ENCODE measurements at places on chromosomes 16 and 17. TPM values are rescaled to one million over a fixed set of nuclear protein-coding genes. Genes with fewer than 3 reads are reported as not detected.

RAB11FIP3 gene
- total RNA-seq, result 42.8 TPM

WNT3 gene
- 5.6 TPM for total RNA-seq

CTRB1 gene
- total RNA-seq, result not detected

GRCh38 chr16:14180481-14180944, 109.4 kb downstream of the MRTFB start:
- no peak for DNase-seq

GRCh38 chr16:49158029-49158642, 123.5 kb downstream of the CBLN1 start:
- no peak for DNase-seq

DNA sequence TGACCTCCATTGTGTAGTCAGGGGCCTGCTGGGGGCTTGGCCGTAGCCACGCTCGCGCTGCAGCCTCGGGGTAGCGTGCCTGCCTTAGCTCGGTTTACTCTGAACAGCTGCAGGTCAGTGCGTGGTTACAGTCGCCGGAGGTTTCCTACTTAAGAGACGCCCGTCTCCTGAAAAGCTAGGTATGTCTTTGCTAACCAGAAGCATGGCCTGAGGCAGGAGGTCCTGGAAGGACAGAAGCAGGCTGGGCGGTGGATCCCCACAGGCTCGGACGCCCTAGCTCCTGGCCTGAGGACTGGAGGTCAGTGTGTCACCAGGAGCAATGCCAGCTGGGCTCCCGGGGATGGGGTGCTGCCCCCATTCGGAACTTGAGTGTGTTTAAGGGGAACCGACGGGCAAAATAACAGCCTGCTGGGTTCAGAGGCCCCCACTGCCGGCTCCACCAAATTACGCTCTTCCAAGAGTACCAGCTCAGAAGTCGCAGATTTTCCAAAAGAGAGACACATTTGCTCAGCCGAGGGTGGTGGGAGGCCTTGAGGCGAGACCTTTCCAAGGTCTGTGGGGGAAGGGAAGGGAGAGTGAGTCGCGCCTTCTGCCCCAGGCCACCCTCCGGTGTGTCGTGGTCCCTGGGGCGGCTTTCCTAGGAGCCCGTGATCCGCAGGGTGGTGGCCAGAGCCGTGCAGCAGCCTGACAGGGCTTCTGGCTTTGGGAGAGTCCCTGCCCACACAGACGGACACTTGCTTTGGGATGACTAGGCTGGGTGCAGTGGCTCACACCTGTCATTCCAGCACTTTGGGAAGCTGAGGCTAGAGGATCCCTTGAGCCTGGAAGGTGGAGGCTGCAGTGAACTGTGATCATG, 3.9 kb upstream of the GNG13 start:
- no peak for DNase-seq

GRCh38 chr17:39591958-39592954, 15.5 kb downstream of the NEUROD2 start:
- DNase-seq, result no peak

- no peak for DNase-seq
These were observed 8.2 kb downstream of the MYH3 start for GRCh38 chr17:10648956-10649355.

HAGHL gene
- 13.3 TPM for total RNA-seq

SPATA32 gene
- total RNA-seq, result not detected

DNA sequence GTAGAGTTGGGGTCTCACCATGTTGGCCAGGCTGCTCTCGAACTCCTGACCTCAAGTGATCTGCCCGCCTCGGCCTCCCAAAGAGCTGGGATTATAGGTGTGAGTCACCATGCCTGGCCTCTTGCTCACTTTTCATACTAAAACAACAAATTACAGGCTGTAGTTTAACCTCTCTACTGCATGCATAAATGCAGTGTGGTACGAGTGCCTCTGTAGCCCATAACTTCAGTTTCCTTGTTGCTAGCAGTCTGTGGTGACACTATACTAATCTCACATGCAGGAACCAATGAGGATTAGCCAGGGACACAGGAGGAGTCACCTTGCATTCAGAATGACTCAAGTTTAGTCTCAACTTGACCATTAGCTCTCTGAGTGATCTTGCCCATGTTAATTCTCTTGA, 20.1 kb downstream of the HMOX2 start:
- peak; percentile 71 for DNase-seq

- DNase-seq, result no peak
These were observed 172.8 kb upstream of the WSCD1 start for GRCh38 chr17:5897275-5897911.

DNA sequence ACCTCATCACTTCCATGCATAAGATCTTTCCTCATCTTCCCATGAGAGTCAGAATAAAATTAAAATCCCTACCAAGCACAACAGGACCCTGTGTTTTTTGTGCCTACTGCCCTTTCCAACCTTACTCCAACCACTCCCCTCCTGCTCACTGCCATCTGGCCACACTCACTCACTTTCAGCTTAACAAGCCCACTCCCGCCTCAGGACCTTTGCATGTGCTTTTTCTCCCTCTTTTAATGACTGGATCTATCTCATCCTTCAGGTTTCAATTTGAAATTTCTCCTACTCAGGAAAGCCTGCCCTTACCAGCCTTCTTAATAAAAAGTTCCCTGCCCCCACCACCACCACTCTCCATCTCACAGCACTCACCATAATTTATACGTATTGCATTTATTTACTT, 14.7 kb downstream of the C17orf67 start:
- no peak for DNase-seq

DNA sequence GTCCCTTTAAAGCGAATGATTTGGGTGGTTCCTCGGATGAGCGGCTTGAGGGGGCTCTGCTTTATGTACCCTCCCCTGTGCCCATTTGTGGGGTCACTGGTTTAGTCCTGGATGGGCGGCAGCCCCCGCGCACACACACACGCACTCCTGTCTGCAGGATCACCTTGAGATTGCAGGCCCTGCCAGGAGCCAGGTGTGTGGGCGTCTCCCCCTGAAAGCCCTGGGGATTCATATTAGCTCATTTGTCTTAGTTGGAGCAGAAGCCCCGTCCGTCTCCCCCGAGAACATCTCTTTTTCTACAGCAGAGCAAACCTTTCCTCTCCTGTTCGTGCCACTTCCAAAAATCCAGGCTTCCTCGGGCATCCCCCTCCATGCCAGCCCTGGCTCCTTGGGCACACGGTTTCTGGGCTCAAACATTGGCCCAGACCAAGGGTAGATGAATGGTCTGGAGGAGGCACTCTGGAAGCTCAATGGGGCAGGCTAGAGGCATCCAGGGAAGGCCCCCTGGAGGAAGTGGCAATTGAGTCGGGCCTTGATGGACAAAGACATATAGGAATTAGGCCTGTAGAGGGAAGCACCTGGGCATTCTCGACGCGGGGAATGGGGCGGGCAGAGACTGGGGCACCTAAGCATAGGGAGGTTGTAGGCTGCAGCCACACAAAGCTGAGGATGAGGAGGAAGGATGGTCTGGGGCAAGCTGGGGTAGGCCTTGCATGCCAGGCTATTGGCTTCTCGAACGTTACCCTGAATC, 218.5 kb upstream of the GSE1 start:
- no peak for DNase-seq

DNA sequence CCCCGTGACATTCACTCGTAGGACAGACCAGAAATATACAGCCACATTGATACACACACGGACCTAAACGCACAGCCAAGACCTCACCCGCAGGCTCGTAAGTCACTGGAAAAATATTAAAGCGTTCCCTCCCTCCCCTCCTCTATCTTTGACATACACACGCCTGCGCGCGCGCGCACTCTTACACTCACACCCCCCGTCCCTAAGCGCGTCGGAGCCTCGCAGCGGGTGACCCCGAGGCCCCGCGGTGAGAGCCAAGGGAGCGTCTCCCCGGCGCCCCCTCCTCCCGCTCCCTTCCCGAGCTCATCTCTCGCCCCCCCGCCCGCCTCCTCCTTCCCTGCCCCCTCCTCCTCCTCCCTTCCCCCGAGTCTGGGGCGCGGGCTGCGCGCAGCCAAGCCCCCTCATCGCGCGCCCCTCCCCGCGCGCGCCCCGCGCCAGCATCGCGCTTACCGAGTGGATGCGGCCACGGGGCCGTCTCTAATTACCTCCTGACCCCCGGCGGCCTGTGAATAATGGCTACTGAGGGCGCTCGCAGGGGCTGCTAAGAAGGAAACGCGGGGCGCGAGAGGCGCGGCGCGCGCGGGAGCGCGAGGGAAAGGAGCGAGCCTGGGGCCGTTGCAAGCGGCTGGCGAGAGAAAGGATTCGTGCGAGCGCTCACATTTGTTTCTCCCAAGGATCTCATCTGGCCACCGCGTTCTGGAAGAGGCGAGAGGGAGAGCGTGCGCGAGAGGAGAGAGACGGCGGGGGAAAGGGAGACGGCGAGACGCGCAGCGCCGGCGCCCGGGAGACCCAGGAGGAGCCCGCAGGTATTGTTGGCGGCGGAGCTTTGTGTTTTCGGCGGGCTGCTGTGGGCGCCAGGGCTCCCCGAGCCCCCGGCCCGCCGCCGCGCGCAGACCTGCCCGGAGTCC, 42.4 kb downstream of the RAI1 start:
- DNase-seq, result no peak

MT1G gene
- total RNA-seq, result not detected

LGALS9B gene
- not detected for total RNA-seq

GRCh38 chr16:22977294-22977697, 163.3 kb downstream of the HS3ST2 start:
- no peak for DNase-seq

DNA sequence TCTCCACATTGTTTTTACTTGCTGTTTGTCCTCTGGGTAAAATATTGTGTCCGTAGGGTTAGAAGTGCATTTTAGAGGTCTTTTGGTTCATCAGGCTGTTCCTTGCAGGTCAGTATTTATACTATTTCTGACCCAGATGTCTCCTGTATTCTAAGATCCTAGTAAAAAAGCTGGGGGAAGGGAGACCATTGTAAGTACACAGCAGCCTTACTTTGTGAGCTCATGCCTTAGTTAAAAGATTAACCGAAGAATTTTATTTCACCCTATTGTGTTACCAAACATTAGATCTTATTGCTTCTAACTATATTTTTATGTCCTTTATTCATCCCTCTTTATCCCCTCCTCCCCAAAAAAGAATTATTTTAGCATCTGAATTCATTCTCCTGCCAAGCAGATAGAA, 444.1 kb upstream of the RBFOX1 start:
- DNase-seq, result no peak

SLC2A4 gene
- total RNA-seq, result not detected

- no peak for DNase-seq
These were observed 110.5 kb downstream of the SHISA6 start for GRCh38 chr17:11351479-11351878.

GRCh38 chr16:86567701-86568581, 1.3 kb downstream of the FOXC2 start:
- peak; percentile 82 for DNase-seq

DNA sequence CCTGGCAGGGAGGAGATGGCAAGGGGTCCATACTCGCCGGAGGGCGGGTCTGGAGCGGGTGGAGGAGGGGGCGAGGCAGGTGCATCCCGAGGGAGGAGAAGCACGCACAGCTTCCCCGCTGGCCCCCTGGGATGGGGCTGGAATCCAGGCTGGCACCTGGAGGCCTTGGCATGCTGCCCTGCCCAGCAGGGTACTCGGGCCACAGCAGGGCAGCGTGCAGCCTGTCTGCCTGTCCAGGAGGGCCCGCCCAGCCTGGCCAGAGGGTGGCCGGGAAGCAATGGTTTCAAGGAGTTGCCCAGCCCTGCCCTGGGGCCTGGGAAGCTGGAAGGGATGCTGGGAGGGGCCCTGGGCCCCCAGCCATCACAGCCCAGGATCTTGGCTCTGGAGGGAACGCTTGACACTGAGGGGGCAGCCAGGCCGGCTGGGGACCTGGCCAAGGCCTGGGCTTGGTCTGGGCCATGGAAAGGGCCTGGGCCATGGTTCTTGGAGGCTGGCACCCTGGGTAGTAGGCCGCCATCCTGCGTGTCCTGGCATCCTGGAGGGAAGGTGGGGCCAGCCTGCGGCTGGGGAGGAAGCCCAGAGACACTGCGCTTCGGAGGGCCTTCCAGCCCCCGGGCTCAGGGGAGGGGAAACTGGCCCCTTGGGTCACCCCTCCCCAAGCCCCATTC, 1.1 kb downstream of the GLIS2 start:
- peak; percentile 99 for DNase-seq

DNA sequence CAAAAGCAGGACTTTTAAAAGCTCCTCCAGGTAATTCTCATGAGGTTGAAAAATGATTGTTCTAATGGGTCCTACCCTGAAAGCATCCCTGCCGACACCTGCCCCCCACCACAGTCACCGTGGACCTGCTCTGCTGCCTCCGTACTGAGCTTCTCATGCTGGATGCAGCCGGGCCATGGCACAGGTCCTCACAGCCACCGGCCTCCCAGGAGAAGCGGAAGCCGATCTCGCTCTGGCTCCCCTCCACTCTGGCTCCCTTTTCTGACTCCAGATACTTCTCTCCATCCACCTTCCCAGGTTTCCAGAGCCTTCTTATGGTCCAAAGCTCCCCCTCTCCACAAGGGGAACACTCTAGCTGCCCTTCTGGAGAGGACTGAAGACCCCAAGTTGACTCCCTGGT, 10.2 kb downstream of the RPRML start:
- no peak for DNase-seq

DNA sequence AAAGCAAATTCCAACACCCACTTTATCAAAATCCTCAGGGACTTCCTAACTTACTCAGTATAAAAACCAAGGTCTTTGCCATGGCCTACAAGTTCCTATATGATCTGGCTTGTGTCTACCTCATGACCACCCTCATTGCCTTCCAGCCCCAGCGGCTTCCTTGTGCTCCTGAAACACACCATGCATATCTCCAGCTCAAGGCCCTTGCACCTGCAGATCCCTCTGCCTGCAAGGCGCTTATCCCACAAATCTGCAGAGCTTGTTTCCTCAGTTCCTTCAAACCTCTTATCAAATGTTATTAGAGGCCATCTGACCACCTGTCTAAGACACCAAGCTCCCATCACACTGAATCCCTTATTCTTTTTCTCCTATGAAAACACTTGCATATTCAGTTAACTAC, 2.6 kb downstream of the BBS2 start:
- DNase-seq, result no peak

- no peak for DNase-seq
These were observed 21.7 kb downstream of the KRT23 start for GRCh38 chr17:40915721-40916256.

DNA sequence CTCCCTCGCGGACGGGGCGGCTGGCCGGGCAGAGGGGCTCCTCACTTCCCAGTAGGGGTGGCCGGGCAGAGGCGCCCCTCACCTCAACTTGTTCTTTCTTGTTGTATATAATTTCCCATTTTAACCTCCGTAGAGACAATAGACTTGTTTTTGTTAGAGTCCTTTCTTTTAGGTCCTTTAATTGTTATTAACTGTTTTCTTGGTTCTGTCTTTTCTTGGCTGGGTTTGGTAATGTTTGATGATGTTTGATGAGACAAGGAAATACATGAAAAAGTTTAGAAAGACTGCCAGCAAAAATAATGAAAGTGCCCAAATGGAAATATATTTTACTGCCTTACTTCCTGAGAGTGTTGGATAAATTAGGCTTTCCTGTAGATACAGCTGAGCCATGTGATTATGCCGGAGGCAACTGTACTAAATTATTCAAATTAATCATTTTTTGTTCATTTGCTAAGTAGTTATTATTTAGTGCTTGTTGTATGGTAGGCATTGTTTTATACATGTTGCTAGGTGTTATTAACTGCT, 30.9 kb downstream of the PRPSAP2 start:
- DNase-seq, result no peak

SLC6A4 gene
- not detected for total RNA-seq
